Hematopoietic multipotent progenitor cell treated with erythropoietin and hydrocortisone succinate and interleukin-3 and kit ligand, for 17 days (in vitro differentiated cells): ENCODE measurements at places on chromosomes 6 and 20.

DNA sequence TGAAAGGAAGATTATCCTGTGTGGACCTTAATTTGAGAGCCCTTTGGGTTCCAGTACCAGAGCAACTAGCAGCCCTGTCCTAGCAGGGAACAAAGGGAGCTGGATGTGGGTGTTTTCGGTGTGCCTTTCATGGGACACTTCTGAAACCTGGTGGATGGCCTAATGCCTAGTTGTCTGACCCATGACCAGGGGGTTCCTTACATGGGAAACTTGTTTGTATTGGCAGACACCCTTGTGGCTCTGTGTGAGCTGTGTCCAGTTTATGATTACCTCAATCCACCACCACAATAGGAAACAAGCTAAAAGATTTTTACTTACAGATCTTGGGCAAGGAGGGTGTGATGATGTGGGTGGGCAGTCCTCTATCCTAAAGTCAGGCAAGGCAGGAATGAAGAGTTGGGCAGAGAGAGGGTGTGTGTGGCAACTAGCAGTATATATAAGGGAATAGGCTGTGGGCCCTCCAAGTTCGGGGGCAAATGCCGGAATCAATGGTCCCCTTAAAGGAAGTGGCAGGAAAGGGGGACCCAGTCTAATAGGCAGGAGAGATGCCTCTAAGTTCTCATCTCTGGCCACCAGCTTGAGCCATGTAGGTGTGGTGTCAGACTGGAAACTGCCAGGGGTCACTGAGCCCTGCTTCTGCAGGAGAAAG lies 264.6 kb downstream of the QKI start:
- no peak for DNase-seq

DNA sequence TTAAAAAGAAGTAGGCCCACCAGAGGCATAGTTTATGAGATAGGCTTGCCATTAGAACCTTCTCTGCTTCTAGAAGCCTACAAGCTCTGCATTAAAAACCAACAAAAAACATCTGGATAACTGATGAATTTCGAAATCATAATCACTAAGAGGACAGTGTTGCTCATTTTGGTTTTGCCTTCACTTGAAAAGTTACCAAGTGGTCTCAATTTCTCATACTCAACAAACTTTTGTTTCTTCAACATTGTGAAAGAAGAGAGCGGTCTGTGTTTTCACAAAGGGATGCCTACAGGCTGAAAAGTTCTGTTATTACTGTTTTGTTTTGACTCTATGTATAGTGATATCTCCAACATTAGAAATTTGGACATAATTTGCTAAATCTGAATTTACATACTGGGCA lies 98.9 kb downstream of the PDSS2 start:
- no peak for DNase-seq

DNA sequence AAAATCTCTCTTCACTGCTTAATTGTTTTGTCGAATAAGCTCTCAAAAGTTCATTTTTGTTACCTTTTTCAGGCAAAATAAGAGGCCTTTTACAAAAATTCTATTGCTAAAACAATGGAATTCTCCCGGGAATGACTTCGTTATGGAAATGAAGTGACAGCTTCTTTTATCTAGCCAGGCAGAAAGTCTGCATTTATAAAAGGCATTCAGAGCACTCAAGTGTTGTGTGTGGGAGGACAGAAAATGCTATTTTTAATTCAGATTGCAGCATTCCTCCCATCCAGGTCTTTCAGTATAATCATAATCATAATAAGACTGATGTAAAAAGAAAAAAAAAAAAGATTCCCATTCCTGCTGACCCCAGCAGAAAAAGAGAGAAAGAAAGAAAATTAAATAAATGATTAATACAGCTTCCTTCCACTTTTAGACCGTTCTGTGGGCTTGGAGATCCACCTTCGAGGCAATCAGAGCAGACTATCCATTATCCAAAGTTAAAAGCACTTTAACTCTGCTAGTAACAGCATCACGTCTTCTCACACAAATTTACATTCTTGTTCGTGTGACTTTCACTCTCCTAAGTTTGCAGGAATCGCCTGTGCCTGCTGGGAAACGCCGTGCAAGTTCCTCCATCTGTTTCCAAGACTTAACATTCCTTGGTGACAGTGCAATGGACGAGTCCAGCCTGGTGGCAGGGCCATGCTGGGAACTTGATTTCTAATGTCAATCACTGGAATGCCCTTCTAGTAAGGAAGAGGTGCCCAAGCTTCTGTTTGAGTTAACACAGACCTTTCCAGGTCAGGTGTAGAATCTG lies 258.8 kb downstream of the GMPR start:
- no peak for DNase-seq

- no peak for DNase-seq
Observed at GRCh38 chr20:841568-842546, 8.3 kb downstream of the FAM110A start.

- DNase-seq, result no peak
Observed at GRCh38 chr6:25215881-25216280, 63.3 kb upstream of the CARMIL1 start.

DNA sequence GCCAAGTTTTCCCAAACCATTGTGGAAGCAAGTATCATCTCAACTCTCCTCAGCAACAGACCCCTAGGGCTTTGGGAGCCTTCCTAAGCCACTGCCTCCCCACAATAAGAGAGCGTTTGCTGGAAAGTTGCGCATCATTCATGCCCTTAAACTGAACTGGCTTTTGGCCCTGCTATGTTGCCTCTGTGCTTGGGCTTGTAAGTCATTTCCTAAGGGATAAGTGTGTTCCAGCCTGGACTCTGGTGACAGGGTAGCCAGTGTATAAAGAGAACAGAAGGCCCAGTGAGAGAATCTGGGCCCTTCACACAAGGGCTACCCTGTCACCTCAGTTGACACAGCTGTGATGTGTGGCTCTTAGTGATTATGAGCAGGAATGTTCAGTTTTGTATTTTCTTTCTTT lies 77.8 kb downstream of the COL9A1 start:
- DNase-seq, result no peak

DNA sequence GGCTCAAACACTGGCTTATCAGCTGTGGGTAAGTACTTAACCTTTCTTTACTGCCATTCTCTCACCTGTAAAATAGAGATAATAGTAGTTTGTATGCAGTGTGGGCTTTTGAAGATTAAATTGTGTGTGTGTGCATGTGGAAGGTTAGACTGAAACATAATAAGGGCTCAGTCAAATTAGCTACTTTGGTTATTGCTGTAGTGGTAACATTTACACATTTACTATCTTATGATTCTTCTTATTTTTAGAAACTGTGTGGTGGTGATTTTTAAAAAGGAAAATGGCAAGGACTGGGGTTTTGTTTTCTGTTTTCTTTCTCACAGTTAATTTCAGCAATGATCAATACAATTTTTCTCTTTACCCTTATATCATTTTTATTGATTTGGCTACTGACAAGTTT lies 206.9 kb downstream of the NKAIN2 start:
- no peak for DNase-seq

- no peak for DNase-seq
Observed at GRCh38 chr20:58715801-58716475, 23.3 kb downstream of the NPEPL1 start.
